HFFc6 (cell line): ENCODE measurements at places on chromosomes 11 and 22. TPM values are rescaled to one million over a fixed set of nuclear protein-coding genes. Genes with fewer than 3 reads are reported as not detected.

The TRIM66 gene
- 4.5 and 4.8 TPM in 2 replicates for total RNA-seq

The SCGB1A1 gene
- not detected in 3 replicates for total RNA-seq

The HSPB2 gene
- total RNA-seq, result 1.1 to 5.5 TPM (median 1.6 TPM) in 3 replicates

The PIK3C2A gene
- total RNA-seq, result 50.9 to 61.1 TPM (median 60.5 TPM) in 3 replicates

The OR6A2 gene
- total RNA-seq, result not detected in 2 replicates

The CHCHD10 gene
- total RNA-seq, result 108 to 125 TPM (median 115 TPM) in 3 replicates

- DNase-seq, result no peak
Measured at GRCh38 chr22:40757071-40757470, 62.1 kb downstream of the SLC25A17 start.

- no peak for DNase-seq
Measured at GRCh38 chr22:47605441-47605840, 843.0 kb downstream of the TBC1D22A start.

DNA sequence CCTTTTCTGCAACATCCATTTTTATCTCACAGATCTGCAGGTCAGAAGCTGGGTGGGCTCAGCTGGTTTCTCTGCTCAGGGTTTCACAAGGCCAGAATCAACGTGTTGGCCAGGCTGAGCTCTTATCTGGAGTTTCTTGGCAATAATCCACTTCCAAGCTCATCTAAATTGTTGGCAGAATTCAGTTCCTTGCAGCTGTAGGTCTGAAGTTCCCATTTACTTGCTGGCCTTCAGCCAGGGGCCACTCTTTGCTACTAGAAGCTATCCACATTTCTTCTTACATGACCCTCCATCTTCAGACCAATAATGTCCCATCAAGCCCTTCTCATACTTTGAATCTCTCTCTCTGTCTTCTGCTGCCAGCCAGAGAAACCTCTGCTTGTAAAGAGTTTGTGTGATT lies 103.5 kb downstream of the WNT11 start:
- DNase-seq, result no peak

GRCh38 chr11:14190992-14191778 lies 167.8 kb downstream of the RRAS2 start:
- no peak for DNase-seq

GRCh38 chr11:86244063-86244521 lies 461 bp upstream of the EED start:
- peak; percentile 74 for DNase-seq

GRCh38 chr11:61104963-61105362 lies 2.7 kb downstream of the CD5 start:
- no peak for DNase-seq

GRCh38 chr22:47122441-47123000 lies 360.1 kb downstream of the TBC1D22A start:
- DNase-seq, result no peak

DNA sequence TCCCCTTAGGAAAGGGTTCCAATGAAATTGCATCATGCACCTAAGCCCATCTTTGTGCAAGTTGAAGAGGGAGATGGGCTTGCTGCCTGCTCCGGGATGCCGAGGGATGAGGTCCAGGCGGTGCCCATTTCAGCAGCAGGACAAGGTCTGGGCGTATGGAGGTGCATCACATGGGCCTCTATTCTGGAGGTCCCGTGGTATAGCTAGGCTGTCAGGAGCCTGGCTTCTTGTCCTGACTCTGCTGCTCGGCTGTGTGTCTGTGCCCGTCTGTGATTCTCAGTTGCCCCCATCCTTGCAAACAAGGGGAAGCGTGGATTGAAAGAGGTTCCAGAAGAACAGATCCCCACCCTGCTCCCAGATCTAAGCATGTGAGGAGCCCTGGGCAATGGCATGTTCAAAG lies 130.0 kb downstream of the OSBP2 start:
- no peak for DNase-seq

GRCh38 chr22:17907748-17908051 lies 116.7 kb downstream of the MICAL3 start:
- DNase-seq, result no peak

- DNase-seq, result no peak
Measured at GRCh38 chr22:32786027-32786418, 15.5 kb upstream of the TIMP3 start.

GRCh38 chr11:7844986-7845385 lies 48.2 kb upstream of the OR5P2 start:
- no peak for DNase-seq

- no peak for DNase-seq
Measured at GRCh38 chr11:66866511-66866986, 9.7 kb downstream of the LRFN4 start.
